ENCODE measurements at places on chromosomes 16 and 17.

- DNase-seq, result no peak
These were observed 78.1 kb upstream of the ZFHX3 start for GRCh38 chr16:73125850-73126524.

- no peak for DNase-seq
These were observed 426.7 kb upstream of the CDH8 start for GRCh38 chr16:62462971-62463370.

DNA sequence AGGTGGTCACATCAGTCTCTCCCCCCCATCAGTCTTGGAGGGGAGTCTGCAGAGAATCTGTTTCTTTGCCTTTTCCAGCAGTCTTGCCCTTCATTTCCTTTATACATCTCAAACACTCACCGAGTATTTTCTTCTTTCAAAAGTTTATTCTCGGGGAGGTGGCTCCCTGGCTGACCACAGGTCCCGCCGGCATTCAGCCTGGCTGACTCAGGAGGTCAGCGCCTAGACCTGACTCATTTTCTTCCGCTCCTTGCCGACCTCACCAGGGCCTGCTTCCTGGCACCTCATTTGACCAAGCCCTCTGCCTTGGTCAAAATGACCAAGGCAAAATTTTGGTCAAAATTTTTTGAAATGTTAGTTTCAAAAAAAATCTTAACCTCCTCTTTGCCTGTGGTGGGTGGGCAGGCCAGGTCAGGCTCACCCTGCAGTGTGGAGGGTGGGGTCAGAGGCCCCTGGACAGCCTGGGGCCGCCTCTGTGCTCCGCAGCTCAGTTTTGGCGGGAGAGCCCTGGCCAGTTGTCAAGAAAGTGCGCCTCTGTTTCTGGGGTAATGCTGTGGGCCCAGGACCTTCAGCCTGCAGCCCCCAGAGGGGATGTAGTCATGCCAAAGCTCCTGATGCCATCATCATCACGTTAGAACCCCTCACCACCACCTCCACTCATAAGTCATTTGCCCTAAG is 165.6 kb downstream of the SPECC1 start:
- no peak for DNase-seq

DNA sequence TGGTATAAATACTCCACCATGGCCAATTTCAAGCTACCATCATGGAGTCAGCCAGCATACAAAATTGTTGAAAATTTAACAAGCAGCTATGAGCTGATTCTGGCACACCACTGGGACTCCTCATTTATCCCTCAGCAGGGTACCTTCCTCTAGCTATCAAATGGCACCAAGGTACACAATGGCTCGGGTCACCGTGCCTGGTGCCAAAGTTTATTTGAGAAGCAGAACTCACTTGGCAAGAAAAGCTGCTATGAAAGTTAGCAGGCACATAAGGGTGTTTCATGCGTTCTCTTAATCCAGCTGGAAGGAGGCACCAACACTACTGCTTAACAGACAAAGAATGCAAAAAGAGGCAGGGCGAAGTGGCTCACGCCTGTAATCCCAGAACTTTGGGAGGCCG is 51.6 kb downstream of the IKZF3 start:
- DNase-seq, result no peak

DNA sequence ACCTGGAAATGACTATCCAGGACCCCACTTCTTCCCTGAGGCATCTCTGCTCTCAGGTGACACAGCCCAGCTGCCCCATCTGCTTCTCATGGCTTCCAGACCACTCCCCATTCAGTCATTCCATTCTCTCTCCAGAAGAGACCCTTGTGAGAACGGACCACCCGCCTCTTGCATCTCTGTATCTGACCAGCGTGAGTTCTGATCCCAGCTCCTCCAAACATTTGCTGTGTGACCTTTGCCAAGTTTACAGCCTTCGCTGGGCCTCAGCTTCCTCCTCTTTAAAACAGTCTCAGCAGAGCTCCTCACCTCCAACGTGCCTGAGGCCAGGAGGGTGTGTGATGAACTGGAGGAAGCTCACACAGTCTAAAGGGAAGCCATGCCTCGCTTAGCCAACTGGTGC is 39.6 kb downstream of the C16orf82 start:
- no peak for DNase-seq

GRCh38 chr17:15883617-15884111 is 61.3 kb upstream of the ADORA2B start:
- DNase-seq, result no peak

- no peak for DNase-seq
These were observed 11.3 kb upstream of the RNF157 start for GRCh38 chr17:76251478-76252039.

DNA sequence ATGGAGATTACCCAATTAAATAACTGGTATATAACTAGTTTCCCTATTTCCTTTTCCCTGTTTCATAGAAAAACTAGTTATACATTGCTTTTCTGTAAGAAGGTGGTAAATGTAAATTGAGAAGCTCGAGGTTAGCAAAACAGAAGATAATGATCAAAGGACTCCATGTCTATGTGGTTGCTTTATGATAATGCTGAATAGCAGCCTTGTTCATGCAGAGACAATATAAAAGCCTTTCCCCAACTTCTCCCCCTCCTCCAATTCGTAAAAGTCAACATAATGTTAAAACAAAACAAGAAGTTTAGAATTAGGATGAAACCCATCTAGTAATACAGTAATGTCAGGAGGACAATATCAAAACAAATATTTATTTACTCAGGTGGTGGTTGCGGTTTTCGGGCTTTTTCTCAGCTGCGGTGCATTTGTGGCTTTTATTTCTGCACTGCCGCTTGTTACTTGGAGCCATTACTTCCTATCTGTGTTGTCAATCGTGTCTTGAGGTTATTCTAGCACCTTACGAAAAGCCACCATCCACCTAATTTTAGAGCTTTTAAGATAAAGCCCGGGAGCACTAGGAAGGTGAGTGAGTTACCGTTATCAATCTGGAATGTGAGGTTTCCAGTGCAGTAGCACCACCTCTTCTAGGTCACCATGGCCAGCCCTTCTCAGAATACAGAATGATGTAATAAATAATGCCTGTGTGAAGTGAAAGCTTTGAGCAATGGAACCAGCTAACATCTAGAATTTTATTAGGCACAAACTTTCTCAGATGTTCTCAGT is 297.5 kb downstream of the CDH13 start:
- DNase-seq, result no peak

DNA sequence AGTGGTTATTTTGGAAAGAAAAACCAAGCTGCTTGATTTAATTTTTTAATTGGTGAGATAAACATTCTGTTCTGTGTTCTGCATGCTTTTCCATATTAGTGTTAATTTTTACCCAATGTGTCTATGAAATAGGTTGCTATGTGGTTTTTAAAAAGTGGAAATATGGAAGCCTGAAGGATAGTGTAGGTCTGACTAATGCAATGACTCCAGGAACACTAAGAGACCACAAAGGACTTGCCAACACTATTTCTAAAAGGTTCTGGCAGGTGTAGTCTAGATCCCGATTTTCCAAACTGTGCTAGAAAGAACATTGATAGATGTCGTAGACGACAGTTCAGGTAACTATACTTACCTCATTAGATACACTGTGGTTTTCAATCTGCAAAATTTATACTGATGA is 877.4 kb upstream of the GOT2 start:
- DNase-seq, result no peak

- no peak for DNase-seq
These were observed 3.2 kb downstream of the UTS2R start for GRCh38 chr17:82374626-82375331.

GRCh38 chr17:30586818-30587595 is 109.8 kb downstream of the GOSR1 start:
- no peak for DNase-seq

- no peak for DNase-seq
These were observed 3.8 kb upstream of the CHD3 start for GRCh38 chr17:7884581-7885366.

- DNase-seq, result no peak
These were observed 10.7 kb downstream of the CLUAP1 start for GRCh38 chr16:3511286-3512180.

GRCh38 chr16:19118938-19119431 is 5.2 kb downstream of the ITPRIPL2 start:
- no peak for DNase-seq

- DNase-seq, result no peak
These were observed 7.4 kb downstream of the ADAD2 start for GRCh38 chr16:84198401-84198800.

DNA sequence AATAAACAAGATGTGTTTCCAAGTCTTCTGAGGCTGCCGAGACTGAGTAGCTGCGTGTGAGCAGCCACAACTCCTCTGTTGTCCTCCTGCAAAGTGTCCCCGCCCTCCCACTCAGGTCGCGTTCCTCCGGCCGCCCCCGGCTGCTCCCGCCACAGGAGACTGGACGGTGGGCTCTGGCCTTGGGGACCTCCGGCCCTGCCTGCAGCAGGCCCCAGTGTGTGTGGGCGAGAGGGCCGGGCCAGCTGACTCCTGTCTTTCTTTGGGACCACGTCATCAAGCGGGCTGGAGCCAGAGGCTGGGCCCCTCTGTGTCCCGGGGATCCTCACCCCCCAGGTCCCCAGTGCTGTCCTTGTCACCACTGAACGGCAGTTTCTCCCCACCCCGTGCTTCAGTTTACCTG is 175.3 kb downstream of the NPIPB11 start:
- DNase-seq, result no peak

DNA sequence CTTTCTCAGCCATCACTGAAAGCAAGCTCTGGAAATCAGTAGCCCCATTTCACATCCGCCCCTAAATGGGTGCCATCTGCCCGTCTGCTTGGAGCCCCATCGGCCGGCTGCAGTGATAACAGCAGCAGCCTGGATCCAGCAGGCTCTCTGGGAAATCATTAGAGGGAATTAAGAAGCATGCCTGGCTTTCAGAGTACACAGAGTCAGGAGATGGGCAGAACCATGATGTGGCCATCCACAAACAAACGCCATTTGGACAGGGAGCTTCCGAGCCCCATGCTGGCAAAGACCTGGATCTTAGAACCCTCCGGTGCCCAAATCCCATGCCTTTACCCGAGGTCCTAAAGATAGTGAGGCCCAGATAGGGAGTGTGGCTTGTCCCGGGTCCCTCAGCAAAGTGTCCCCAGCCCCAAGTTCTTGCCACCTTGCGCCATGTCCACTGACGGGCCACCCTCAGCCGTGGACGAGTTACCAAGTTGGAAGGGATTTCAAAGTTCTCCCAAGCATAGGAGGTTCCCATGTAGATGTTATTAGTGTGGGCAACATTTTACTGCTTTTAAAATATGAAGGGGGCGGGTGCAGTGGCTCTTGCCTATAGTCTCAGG is 1.0 kb upstream of the LITAF start:
- no peak for DNase-seq

- no peak for DNase-seq
These were observed 75.0 kb downstream of the MGAT5B start for GRCh38 chr17:76943202-76943601.

- no peak for DNase-seq
These were observed 127.2 kb downstream of the BCAS3 start for GRCh38 chr17:60804831-60805230.

DNA sequence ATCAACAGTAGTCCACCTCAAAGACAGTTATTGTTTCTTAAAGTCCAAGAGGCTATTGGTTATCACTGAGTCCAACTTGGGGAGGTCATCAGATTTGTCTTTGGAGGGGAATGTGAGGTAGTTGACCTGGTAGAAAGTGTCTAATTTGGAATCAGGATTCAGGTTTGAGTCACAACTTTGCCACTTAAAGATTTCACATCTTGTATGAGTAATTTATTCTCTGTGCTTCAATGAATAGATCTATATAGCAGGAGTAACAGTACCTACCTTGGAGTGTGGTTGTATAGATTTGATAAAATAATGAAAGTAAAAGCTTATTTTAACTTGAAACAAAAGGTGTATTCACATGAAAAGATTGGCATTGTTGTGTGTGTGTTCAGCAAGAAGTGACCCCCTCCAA is 119.3 kb upstream of the TBX2 start:
- no peak for DNase-seq

DNA sequence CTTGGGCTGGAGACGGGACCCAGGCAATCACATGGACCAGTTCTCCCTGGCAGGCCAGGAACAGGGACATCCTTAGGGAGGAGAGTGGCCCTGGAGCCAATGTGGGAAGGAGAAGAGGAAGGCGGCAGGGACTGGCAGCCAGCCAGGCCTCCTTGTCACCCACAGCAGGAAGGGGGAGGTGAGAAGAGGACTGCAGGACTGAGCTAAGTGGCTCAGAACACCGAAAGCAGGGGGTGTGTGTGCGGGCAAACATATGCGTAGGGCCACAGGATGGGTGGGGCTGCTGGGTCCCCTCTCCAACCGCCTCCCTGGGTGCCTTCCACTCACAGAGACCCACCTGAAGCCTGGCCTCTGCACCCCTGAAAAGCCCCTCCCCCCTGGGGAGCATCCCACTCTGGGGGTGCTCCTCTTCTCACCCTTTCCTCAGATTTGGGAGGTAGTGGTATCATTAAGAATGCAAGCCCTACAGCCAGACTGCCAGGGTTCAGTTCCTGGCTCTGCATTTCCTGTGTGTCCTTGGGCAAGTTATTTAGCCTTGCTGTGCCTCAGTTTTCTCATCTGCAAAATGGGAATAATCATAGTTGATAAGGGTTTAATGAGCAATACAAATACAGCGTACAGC is 8.1 kb downstream of the PNMT start:
- DNase-seq, result no peak

- no peak for DNase-seq
These were observed 22.5 kb upstream of the DYNLL2 start for GRCh38 chr17:58060596-58061191.

DNA sequence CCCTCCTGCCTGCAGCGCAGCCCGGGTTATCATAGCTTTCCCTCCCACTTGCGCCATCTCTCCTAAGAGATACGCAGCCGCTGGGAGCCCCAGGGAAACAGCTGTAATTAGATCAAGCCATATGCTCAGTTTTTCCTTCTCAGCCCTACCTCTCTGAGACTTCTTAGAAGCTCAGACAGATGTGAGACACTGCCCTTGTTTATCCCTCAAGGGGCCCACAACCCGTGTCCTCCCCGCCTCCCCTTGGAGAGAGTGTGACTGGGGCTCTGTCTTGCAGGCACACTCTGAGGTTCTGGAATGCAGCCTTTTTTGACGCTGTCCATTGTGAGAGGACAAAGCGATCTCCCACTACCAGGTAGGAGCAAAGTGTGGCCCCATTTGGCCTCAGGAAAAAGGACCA is 31.2 kb downstream of the CIBAR2 start:
- no peak for DNase-seq

Data from right renal pelvis (tissue), 4 donors.